ENCODE measurements at places on chromosomes 5 and 9. TPM values are rescaled to one million over a fixed set of nuclear protein-coding genes. Genes with fewer than 3 reads are reported as not detected.
A peak's percentile ranks its signal among the peaks of the same experiment; 100 is the strongest.

ZNG1F gene
- total RNA-seq = 1.8 TPM

CCIN gene
- total RNA-seq = not detected

- no peak for DNase-seq
- H3K36me3 ChIP-seq = peaks cover 8% of the 10 kb centered on the region
- no peak overlapping the region for H3K4me3 ChIP-seq
- peaks cover 13% of the 10 kb centered on the region for H3K27me3 ChIP-seq
- no peak overlapping the region for H3K27ac ChIP-seq
Observed at GRCh38 chr5:141872496-141873356, 5.5 kb downstream of the PCDH1 start.

- H3K36me3 ChIP-seq = no peaks in the 10 kb centered on the region
- DNase-seq = no peak
- H3K4me1 ChIP-seq = no peaks in the 10 kb centered on the region
- H3K4me3 ChIP-seq = no peak overlapping the region
- no peak overlapping the region for H3K27ac ChIP-seq
Observed at GRCh38 chr5:36777105-36777757, 99.3 kb upstream of the NIPBL start.

GRCh38 chr5:169260896-169261569, 39.9 kb downstream of the SLIT3 start:
- no peaks in the 10 kb centered on the region for H3K36me3 ChIP-seq
- H3K27ac ChIP-seq = no peak overlapping the region
- H3K27me3 ChIP-seq = no peaks in the 10 kb centered on the region

DNA sequence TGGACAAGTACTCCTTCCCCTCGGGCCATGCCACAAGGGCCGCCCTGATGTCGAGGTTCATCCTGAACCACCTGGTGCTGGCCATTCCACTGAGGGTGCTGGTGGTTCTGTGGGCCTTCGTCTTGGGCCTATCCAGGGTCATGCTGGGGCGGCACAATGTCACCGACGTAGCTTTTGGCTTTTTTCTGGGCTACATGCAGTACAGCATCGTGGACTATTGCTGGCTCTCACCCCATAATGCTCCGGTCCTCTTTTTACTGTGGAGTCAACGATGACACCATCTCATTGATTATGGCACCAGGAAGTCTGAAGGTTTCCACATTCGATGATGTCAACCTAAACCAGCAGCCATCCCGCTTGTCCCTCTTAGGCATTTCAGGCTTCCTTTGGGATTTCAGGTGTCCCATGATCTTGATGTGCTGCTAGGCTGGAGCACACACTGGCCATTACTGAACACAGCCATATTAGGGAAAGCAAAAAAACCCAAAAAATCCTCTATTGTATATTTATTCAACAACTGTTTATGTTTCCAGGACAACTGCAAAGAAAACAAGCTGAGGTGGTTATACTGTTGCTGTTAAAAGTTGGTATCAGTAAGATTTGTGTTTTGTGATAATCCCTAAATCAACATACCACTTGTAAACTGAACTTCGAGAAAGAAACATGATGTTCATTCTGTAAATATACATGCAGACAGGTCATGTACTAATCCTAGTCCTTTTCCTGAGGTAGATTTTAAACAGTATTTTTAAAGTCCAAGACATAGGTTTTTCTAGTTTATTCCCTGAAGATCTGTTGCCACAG, 1.1 kb downstream of the PLPP6 start:
- no peaks in the 10 kb centered on the region for H3K27me3 ChIP-seq
- peak overlapping the region; percentile 99 for H3K4me3 ChIP-seq
- H3K27ac ChIP-seq = peak overlapping the region; percentile 75
- DNase-seq = no peak
- H3K36me3 ChIP-seq = no peaks in the 10 kb centered on the region

DNA sequence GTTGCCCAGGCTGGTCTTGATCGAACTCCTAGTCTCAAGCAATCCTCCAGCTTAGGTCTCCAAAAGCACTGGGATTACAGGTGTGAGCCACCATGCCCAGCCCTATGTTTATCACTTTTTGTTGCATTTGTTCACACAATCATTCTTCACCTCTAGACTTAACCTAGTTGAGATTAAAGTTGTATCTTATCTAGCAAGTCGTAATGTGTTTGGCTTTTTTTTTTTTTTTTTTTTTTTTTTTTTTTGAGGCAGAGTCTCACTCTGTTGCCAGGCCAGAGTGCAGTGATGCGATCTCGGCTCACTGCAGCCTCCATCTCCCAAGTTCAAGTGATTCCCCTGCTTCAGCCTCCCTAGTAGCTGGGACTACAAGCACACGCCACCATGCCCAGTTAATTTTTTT, 90.2 kb upstream of the C9orf72 start:
- no peaks in the 10 kb centered on the region for H3K27me3 ChIP-seq
- no peaks in the 10 kb centered on the region for H3K36me3 ChIP-seq
- H3K27ac ChIP-seq = no peak overlapping the region
- H3K4me1 ChIP-seq = no peaks in the 10 kb centered on the region
- no peak overlapping the region for H3K4me3 ChIP-seq
- no peak for DNase-seq

- no peaks in the 10 kb centered on the region for H3K36me3 ChIP-seq
- no peak overlapping the region for H3K4me3 ChIP-seq
- H3K4me1 ChIP-seq = no peaks in the 10 kb centered on the region
- H3K27ac ChIP-seq = no peak overlapping the region
Observed at GRCh38 chr5:9187614-9188013, 358.3 kb downstream of the SEMA5A start.

DNA sequence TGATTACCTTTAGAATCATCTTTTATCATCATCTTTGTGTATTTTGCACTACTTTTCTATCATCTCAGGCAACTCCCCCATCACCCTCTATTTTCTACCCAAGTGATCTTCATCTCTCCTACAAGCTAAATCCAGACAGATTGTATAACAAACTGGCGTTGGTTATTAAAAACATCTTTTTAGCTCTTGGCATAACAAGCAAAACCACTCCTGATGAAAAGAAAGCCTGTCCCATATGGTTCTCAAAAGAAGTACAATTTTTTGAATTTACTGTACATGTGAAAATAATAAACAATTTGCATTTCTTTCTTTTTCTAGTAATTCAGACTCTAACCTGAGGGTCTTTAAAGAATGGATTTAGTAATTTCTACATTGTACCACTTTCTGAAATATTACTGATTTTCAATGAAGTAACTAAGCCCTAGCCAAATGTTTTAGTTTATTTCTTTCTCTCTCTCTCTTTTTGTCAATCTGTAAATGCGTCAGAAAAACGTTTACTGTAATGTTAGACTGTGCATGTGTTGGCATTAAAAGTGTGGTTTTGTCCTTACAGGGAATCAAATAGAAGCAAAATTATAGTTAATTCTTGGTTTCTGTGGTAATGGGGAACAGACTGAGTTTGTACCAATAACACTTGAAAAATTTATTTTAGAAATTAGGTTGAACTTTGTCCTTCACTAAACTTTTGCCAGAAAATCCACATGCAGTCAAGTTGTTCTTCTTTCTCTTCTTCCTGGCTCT, 52.5 kb upstream of the RPS23 start:
- DNase-seq = no peak
- H3K36me3 ChIP-seq = no peaks in the 10 kb centered on the region
- H3K27me3 ChIP-seq = no peaks in the 10 kb centered on the region
- no peak overlapping the region for H3K27ac ChIP-seq
